ENCODE measurements at places on chromosomes 4 and X.

- DNase-seq, result no peak
Measured at GRCh38 chr4:41174444-41174843, 39.9 kb downstream of the APBB2 start.

GRCh38 chr4:27152703-27153102 lies 292.1 kb downstream of the STIM2 start:
- no peak for DNase-seq

DNA sequence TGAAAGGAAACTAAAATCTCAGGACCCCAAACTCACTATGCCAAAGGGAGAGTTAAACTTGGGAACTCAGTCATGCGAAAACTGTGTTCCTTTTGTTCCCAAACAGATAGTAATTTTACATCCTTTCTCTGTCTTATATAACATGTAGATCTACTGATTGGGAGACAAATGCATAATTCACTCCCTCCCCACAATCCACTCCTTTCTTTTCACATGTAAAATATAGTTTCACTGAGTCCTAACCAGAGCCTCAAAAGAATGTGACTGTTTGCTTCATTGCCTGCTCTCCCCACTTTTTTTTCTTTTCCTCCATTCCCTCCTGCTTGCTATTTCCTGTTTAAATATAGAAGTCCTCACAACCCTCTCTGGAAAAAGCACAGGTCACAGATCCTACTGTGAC lies 699.3 kb upstream of the ADGRL3 start:
- no peak for DNase-seq

- no peak for DNase-seq
Measured at GRCh38 chr4:38495446-38495845, 168.6 kb upstream of the KLF3 start.

DNA sequence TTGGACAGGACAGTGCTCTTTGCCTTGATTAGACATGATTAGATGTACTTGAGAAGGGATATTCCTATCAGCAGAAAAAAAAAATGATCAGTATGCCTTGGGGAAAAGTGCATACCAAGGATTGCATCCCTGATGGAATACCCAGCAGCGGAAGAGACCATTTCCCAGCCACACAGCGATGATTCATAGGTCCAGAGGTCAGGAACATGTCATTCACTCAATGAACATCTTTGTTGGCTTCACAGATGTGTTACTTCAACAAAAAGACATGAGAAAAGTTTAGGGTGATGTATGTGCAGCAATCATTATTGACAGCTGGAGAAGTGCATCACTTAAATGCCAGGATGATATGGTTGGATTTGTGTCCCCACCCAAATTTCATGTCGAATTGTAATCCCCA lies 293.5 kb downstream of the ZNF674 start:
- DNase-seq, result no peak

GRCh38 chrX:119410027-119410819 lies 11.1 kb downstream of the SLC25A43 start:
- peak; percentile 64 for DNase-seq

DNA sequence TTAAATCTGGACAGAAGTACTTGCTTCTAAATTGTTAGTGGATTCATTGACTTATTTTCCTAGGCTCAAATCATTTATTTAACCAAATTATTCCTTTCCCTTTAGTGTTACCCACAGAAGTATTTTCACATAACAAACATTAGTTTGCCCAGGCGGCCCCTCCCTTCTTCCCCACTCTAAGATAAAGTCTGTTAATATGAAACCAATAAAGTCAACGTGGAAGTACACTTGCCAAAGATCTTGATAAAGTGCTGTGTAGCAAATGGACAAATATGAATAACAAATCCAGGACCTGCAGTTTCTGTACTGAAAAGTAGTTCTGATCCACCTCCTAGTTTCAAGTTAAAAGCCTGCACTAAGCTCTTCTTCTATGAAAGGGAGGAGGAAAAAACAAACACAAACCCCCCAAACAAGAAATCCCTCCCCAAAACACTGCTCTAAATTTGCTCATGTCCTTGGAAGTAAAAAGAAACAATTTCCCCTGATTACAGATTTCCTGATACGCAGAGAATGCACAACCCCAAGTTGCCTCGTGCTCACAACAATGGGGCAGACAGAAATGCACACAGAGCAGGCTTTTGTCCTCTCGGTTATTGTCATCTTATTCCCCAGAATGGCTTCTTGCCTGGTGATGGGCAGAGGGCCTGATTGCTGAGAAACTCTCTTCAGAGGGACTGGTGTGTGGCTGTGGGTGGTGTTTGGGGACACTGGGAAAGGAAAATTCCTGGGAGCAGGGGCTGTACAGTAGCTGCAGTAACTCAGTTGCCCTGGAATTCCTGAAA lies 23.2 kb downstream of the TMSB4X start:
- no peak for DNase-seq

- DNase-seq, result no peak
Measured at GRCh38 chr4:54728368-54728767, 70.6 kb downstream of the KIT start.

GRCh38 chrX:49157194-49157593 lies 5.4 kb upstream of the MAGIX start:
- DNase-seq, result no peak

DNA sequence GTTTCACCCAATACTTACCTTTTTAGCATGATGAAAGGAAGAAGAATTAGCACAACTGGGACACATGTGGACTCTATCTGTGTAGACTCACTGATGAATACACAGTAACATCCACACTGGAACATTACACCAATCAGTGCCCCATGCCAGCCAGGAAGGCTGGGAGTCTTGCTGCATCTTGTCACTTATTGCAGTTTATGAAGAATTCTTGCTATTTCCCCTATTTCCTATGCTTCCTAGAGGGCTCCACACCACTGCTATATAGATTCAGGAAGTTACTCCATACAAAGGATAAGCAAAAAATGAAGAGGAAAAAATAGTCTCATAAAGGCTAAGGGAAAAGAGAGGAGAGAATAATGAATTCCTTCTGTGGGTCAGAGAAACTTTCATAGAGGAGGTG lies 201.0 kb downstream of the CAMK2D start:
- no peak for DNase-seq

GRCh38 chr4:36716874-36717273 lies 435.5 kb downstream of the DTHD1 start:
- DNase-seq, result no peak

DNA sequence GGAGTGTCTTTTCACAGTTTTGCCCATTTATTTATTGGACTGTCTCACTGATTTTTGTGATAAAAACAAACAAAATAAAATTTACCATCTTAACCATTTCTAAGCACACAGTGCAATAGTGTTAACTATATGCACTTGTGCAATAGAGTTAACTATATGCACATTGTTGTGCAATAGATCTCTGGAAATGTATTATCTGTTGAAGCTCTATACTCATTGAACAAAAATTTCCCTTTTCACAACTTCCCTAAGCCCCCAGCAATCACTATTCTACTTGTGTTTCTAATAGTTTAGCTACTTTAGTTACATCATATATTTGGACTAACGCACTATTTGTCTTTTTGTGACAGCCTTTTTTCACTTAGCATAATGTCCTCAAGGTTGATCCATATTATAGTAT lies 59.7 kb upstream of the BEX4 start:
- DNase-seq, result no peak

GRCh38 chrX:106997611-106998010 lies 2.4 kb downstream of the MORC4 start:
- no peak for DNase-seq

- peak; percentile 35 for DNase-seq
Measured at GRCh38 chr4:105767579-105767978, 59.0 kb downstream of the GSTCD start.

DNA sequence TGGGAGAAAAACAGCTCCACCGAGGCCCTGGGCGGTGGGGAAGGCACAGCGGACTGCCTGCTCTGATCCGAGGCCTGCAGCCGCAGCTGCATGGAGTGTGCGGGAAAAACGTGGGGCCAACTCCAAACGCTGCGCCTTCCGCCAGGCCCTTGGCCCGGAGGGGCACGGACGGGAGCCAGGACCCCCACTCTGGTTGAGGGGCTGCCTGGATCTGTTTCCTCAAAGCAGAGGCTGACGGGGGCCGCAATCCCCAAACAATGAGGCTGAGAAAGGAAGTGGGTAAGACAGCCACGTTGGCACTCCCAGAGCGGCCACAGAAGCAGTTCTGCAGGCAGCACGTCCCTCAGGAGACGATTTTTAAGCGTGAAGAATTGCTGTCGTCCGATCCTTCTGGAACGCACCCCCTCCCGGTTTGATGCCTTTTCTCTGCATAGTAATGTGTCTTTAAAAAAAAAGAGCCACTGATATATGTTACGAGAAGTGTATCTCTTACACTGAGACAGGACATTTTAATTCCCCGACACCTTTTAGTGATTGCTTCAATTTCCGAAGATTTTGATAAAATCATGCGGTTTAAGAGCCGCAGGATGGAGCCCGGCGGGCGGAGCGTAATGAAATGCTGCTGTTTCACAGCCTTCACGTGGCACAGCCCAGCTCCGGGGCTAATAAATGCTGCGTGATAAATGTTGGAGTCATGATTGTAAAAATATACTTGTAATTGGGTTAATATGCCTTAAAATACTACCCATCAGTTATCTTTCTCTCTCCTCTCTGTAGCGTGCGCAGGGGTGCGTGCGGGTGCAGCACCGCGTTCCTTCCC lies 85.7 kb downstream of the FAM53A start:
- DNase-seq, result no peak

GRCh38 chr4:182137343-182137742 lies 105.9 kb upstream of the TENM3 start:
- DNase-seq, result no peak

DNA sequence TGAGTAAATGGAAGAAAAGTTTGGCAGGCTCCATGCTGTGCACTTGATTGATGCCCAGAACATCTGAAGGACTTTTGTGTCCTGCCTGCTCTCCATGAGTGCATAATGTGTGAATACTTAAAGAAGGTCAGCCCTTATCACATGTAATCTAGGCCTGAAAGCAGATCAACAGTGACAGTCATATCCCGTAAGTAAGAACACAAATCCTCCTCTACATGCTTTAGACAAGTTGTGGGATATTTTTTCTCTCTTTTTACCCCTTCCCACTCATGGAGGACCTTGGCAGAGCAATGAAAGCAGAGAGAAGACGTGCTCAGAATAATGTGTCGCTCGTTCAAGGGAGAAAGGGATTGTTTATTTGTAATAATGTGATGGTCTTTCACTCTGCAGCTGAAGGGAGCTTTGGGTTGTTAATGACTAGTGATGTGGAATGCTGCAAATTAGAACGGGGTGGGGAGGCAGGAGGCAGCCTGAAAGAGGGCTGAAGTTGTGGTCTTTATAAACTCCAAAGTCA lies 286.6 kb downstream of the BMPR1B start:
- no peak for DNase-seq

GRCh38 chr4:70651864-70652506 lies 14.3 kb downstream of the JCHAIN start:
- no peak for DNase-seq

DNA sequence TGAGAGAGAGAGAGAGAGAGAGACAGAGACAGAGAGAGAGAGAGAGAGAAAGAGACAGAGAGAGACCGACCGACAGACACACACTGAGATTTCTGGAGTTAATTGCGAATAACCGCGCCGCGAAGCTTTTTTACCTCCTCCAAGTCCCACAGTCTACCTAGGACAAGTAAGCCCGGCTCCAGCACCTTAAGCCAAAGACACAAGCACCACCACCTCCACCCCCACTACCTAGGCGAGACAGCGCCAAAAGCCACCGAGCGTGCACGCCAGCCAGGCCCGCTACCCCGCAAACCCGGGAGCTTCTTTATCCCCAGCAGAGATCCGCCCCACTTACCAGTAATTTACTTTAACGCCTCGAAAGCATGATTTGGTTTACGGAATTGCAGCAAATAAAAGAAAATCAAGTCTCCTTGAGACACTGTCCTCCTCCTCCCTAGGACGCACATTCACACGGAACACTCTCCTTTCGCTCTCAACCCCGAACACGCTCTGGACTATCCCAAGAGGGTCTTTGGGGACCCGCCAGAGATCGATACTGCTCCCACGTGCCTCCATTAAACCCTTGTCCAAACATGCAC lies 649.6 kb upstream of the DIPK2B start:
- peak; percentile 31 for DNase-seq

DNA sequence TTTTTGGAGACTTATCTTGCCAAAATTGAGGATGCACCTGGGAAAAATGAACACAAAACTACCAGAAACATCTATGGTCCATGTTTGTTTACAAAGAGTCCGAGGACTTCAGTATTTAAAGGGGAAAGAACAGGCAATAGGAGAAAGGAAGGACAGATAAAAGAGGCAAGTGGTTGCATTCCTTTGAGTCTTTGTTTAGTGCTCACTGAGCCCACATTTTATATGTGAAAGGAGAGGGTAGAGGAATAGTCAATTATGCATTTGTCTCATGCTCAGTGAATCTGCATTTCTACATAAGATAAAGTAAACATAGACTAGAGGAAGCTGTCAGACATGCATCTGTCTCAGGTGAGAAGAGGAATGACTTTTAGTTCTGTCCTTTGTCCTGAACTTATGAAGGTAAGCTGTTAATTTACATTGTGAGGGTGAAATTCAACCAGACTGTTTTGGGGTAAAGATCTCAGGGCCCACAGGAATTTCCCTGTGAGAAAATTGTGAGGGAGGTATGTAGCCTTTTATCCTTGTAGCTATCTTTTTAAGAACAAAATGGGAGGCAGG lies 4.5 kb downstream of the DMP1 start:
- no peak for DNase-seq

DNA sequence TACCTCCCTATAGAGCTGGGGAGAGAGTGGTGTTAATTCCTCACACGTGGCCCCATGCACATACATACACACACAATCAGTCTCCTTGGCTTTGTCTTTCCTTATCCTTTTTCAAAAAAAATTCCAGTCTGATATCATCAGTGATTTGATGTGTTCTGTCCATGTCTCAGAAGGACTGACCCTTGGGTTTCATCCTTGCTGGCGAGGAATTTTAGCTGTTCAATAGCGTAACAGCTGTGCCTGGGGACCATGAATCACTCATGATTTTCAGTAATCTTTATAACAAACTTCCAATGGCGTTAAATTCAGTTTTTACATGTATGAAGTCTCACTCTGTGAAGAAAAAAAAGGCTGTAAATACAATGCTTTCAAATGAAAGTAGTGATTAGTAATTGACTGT lies 204.6 kb downstream of the RBMX2 start:
- no peak for DNase-seq

DNA sequence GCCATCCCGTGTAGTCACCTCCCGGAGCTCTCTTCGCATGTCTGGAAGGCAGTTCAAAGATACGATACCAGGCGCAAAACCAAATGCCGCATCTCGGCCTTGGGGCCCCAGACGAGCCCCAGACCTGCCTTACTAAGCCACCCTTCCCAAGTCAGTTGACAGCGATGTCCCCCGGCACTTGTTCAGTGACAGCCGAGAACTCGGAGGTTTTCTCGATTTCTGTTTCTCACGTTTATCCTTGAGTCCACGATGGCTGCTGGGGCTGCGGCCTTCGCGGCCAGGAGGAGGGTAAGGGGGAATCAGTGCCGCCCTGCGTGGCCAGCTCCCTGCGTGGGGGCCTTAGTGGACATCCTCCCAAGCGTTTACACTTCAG lies 7.3 kb downstream of the MAEA start:
- DNase-seq, result no peak

GRCh38 chrX:38879631-38880220 lies 78.5 kb downstream of the MID1IP1 start:
- DNase-seq, result peak; percentile 8
